Suprapubic skin (tissue), 4 donors: ENCODE measurements at places on chromosomes 4 and X.

DNA sequence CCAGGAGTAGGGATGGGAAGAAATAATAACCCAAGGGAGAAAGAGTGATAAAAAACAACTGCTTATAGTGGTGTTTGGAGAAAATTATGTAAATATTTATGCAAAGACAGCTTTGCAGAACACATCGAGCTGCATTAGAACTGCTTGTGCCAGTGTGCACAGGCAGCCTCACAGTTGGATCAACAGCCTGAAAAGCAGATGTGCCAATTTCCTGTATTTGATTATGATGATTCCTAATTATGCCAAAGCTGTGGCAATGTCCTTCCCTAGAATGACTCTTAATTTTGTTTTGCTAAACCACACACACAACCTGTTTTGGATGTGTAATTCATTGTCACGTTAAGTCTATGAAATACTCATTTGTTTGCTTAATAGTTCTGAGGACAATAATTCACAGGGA is 30.6 kb upstream of the ANTXR2 start:
- DNase-seq, result no peak

GRCh38 chr4:100372432-100372831 is 145.4 kb downstream of the EMCN start:
- DNase-seq, result no peak

GRCh38 chr4:112058433-112058832 is 86.8 kb upstream of the FAM241A start:
- DNase-seq, result no peak

DNA sequence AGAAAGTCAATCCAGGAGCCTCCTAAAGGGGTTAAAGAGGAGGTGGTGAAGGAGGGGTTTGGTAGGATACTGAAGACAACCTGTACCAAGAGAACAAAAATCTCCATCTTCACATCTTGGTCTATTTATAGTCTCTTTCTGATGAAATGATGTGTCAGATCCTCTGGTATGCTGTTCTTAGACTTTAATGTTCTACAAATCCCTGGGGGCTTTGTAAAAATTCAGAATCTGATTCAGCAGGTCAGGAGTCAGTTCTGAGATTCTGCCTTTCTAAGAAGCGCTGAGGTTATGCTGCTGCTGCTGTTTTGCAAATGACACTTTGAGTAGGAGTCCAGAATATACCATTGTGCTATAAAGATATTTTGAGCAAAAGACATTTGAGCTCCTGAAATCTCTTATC is 172.9 kb upstream of the GLRA2 start:
- DNase-seq, result no peak

DNA sequence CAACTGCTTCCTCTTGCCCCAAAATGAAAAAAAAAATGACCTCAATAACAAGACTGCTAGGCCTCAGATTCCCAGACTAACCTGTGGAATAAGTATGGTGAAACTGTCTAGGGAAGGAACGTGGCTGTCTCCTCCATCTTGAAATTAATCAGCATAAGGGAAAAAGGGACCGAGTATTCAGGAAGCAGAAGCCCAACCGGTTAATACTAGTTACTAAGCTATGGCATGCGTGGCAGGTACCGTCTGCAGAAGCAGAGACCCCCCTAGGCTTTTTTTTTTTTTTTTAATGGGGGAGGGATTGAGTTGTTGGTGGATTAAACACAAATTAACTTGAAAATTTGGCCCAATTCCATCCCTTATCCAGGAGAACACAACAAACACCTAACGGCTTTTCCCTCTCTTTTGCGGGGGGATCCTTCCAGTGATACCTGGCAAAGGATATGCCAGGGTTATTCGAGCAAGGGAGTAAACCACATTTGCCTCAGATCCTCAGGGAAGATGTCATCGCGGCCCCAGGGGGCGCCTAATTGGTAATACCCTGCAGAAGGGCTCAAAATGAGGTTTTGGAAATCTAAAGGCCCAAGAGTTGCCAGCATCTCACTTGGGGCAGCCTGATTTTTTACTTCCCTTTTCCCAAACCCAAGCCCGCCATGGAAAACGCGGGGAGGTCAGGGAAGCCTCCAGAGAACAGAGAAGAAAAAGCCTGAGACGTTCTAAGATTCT is 893 bp downstream of the RLIM start:
- DNase-seq, result no peak

DNA sequence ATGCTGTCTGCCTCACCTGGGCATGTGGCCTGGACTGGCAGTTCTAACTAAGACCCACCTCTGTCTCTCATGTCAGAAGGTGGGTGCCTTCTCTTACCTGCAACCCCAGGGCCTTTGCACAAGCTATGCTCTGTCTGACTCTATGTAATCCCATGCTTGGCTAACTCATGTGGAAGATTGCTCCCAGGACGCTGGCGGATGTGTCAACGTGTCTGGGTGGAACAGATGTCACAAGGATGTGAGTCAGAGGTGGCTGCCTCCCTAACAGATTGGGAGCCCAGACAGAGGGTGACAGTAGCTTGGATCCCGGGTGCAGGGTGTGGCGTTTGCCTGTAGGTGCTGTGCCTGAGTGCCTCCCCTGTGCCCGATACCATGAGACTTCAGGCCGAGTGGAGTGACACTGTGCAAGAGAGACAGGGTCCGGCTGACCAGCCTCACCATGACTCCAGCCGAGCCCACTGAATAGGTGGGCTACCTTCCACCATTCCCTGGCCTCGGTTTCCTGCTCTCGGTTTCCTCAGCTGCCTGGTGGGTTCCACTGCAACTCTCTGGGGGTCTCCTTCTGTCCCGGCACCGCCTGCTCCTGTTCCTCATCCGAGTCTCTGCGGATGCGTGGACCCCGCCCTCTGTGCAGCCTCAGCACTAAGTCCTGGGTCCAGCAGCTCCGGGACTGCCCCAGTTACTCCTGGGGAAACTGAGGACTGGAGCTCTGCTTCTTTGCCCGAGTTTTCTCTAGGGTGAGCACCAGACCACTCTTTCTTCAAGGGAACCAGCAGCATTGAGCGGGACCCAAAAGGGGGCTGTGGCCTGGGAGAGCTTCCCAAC is 11.0 kb downstream of the SH3BP2 start:
- DNase-seq, result peak; percentile 79

- no peak for DNase-seq
Observed at GRCh38 chr4:165079476-165079875, 25.8 kb downstream of the TRIM75 start.

GRCh38 chr4:108247387-108248049 is 78.8 kb upstream of the LEF1 start:
- no peak for DNase-seq

GRCh38 chr4:101178731-101179130 is 168.6 kb downstream of the PPP3CA start:
- DNase-seq, result no peak

- no peak for DNase-seq
Observed at GRCh38 chrX:107355533-107355932, 93.9 kb upstream of the FRMPD3 start.

DNA sequence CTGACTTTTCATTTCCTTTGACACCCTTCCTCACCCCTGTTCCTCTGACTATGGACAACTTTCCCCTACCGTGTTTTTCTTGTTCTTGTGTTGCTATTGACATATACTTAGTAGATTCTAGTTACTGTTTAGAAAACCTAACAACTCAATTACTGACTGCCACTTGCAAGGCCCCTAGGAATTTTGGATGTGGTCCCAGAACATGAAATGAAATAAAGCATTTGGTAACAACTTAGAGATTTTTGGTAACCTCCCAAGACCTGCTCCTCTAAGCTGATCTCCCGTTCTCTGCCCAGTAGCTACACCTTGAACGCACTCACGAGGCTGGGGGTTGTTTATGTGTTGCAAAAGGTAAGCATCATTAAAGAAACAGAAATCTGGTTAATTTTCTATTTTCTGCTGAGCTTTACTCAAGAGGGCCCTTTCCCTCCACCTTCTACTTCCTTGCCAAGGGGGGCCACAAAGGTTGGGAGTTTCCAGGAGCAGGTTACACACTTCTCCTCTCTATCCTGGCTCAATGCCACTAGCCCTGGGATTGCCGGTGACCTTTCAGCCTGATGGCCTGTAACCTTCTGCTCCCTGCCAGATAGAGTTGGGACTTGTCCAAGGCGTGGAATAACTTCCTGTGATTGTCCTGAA is 20.5 kb downstream of the GAB3 start:
- peak; percentile 69 for DNase-seq

GRCh38 chr4:128601991-128602695 is 207.4 kb upstream of the JADE1 start:
- DNase-seq, result no peak

- DNase-seq, result no peak
Observed at GRCh38 chr4:8671712-8672290, 79.2 kb downstream of the CPZ start.

DNA sequence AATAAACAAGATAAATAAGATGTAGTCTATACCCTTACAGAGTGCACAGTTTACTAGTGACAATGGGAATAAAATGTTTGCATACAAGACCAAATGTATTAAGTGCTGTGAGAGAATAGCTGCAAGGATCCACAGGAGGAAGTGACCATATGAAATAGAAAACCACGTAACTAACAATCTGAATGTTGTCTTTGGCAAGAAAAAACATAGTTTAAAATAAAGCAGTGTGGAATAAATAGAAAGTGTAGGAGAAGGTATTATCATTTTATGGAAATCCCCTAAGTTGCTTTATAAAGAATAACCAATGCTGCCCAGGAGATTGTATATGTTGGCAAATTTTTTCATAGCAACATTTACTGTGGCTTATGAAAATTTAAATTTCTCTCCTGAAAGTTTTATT is 116.1 kb downstream of the PCDH7 start:
- no peak for DNase-seq

- no peak for DNase-seq
Observed at GRCh38 chrX:136210243-136210642, 41.0 kb downstream of the MAP7D3 start.

DNA sequence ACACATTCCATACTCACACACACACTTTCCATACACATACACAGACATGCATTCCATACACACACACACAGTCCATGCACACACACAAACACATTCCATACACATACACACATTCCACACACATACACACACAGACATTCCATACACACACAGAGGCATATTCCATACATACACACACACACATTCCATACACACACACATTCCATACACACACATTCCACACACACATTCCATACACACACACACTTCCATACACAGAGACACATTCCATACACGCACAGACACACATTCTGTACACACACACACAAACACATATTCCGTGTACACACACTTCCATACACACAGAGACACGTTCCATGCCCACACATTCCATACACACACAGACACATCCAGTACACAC is 14.8 kb downstream of the LINC00632 start:
- DNase-seq, result no peak

- DNase-seq, result no peak
Observed at GRCh38 chr4:76790377-76790776, 107.6 kb downstream of the SOWAHB start.

DNA sequence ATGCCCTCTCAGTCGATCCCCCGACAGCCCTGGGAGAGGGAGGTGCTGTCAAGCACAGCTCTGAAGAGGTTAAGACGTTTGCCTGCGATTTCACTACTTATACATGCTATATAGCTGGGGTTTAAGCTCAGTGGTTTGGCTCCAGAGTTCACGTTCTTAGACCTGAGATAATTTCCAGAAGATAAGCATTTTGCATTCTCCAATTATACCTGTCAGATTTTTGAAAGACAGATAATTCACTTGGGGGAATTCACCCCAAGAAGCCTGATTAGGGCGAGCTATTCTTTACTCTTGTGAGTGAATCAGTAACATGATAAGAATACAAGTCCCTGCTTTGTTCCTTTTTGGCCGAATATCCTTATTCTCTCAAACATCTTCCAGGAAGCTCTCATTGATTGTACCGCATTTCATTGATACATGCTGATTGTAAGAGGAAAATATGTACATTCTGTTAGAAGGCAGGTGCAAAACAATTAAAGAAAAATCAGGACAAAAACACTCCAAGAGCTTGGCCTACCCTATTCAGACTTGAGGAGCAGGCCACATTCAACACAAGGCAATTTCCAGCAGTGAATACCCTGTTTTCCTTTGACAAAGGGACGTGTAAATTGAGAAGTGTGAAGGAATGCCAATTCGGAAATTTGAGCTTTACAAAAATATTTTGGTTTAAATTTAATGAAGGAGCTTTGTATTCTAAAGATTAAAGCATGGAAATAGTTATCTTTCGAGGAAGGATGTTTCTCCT is 30.2 kb downstream of the TENM3 start:
- no peak for DNase-seq

DNA sequence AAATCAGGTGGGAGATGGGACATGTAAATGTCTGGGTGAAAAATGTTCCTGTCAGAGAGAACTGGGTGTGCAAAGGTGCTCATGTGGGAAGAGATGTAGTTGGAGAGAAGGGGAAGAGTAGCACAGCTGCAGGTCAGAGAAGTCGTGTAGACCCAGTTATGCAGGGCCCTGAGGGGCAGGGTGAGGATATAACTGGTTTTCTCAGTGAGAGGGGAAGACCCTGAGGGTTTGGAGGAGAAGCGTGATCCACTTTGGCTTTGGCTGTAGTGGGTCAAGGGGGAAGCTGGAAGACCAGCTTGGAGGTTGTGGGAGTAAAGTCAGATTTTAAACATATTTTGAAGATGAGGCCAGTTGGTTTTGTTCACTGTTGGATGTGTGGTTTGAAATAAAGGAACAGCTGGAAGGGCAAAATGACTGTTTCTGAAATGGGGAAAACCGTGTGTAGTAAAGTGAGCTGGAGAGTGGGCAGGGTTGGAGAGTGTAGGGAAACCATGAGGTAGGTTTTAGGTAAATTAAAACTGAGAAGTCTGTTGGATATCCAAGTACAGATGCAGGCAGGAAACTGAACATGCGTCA is 44.2 kb downstream of the NAP1L5 start:
- no peak for DNase-seq

DNA sequence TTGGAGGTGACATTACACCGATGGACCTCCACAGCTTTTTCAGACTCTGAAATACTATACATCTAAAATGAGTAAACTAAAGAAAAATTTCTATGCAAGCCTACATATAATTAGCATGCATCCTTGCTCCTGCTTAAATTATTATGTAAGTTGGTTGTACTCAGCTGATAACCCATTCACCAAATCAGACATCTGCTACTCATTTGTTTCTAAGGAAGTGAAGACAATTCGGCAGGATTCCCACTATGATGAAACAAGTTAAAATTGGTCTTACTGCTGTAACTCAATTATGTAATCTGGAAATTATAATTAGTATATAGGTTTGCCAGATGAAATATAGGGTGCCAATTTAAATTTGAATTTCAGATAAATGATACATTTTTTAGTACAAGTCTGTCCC is 59.5 kb upstream of the FGF13 start:
- DNase-seq, result no peak

- DNase-seq, result no peak
Observed at GRCh38 chr4:70984589-70984988, 8.9 kb upstream of the DCK start.

DNA sequence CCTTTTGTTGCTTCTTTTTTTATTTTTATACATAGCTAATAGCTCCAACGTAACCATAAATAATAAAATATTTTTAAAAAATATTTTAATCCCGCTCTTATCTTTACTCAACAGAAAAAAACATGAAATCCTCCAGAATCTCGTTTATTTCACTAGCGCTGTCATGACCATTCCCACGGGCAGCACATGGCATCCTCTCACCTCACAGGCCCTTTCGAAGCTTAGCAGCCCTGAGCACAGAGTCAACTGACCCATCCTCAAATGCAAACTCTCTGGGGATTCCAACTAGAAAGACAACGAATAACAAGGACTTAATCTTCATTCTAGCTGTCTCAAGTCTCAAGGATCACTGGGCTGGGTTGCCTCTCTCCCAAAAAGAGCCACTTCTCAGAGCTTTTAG is 285.9 kb upstream of the PPARGC1A start:
- DNase-seq, result no peak

GRCh38 chr4:173135241-173135847 is 33.3 kb upstream of the GALNT7 start:
- DNase-seq, result no peak
